ENCODE measurements at places on chromosomes 5 and 9. TPM values are rescaled to one million over a fixed set of nuclear protein-coding genes. Genes with fewer than 3 reads are reported as not detected.

Gene PPP3R2
- total RNA-seq = 0.45 TPM

Gene PCDHGC4
- total RNA-seq = 63.2 TPM

- no peak for DNase-seq
Observed at GRCh38 chr9:130635721-130636647, 28.4 kb upstream of the PRDM12 start.

- no peak for DNase-seq
Observed at GRCh38 chr9:83569326-83569725, 31.1 kb upstream of the FRMD3 start.

- no peak for DNase-seq
Observed at GRCh38 chr9:120478208-120478607, 101.8 kb downstream of the CDK5RAP2 start.

Gene ERCC6L2
- total RNA-seq = 146 TPM

Gene PCDHA3
- total RNA-seq = 19.6 TPM

Gene RGS3
- total RNA-seq = 20.6 TPM

Gene IQGAP2
- 10.4 TPM for total RNA-seq

- DNase-seq = no peak
Observed at GRCh38 chr5:166358127-166358830, 1933.2 kb upstream of the WWC1 start.

DNA sequence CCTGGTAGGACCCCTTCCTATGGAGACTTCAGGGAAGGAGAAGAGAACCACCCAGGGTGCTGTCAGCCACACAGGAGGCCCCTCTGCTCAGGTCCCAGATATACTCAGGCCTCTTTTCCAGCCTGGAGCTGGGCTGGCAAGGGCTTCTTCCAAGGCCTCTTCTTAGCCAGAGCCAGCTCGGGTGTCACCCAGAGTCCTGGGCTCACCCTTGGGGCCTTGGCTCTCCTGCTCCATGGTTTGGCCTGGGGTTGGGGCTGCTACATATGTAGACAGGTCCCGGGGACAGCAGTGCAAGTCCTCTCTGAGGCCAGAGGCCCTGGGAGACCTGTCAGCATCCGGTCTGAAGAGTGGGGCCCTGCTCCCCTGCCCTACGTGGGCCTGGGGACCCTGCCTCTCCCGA lies 22.8 kb downstream of the PAEP start:
- DNase-seq = no peak

DNA sequence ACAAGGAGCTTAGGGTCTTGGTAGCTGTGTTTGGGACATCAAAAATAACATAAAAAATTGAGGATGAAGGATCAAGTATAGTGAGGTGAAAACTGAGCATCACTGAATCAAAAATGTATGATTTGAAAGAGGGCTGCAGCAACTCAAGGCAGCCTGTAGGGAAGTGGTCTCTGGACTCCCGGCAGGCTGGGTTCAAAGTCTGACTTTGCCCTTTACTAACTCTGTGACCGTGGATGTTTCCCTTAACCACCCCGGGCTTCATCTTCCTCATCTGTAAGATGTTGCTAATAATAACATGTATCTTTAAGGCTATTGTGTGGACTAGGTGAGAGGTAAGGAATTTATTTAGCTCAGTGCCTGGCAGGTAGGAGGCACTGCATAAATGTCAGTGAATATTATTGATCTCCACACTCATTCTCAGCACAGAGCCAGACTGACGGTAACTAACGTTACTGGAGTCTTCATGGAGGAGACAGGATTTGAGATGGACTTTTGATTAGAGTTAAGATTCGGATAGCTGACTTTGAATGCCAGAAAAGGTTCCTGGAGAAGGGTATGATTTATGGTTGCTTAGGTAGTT lies 367.3 kb downstream of the NDUFS4 start:
- no peak for DNase-seq

Gene ADAMTS16
- 7.8 TPM for total RNA-seq

GRCh38 chr9:20620650-20621470 lies 1.4 kb downstream of the MLLT3 start:
- DNase-seq = peak; percentile 29

- DNase-seq = no peak
Observed at GRCh38 chr5:81849770-81850367, 99.0 kb upstream of the SSBP2 start.

Gene HIGD2A
- 31.9 TPM for total RNA-seq

Gene ANKS6
- 11.1 TPM for total RNA-seq

Gene EGFLAM
- 13.7 TPM for total RNA-seq

Gene DAB2
- 32.0 TPM for total RNA-seq

Gene FAM13B
- 94.5 TPM for total RNA-seq

- DNase-seq = no peak
Observed at GRCh38 chr5:127446626-127447025, 70.8 kb upstream of the PRRC1 start.

- no peak for DNase-seq
Observed at GRCh38 chr9:126661521-126662251, 48.0 kb downstream of the LMX1B start.

DNA sequence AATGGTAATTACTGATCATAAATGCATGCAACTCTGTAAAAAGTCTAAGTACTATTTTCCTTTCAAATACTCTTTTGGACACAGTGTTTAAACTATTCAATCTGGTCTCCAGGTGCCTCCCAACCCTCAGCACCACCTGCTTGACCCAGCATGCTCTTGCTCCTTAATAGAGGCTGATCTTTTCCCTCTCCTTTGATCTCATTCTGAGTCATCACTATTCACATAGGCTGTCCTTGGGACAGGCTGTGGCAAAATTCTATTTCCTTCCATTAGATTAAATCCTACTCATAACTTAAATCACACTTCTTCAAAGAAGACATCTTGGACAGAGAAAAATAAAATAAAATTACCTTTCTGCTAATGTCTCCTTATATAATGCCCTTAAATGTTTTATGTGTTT lies 199.4 kb upstream of the ST8SIA4 start:
- DNase-seq = no peak

Gene LOX
- 3.3 TPM for total RNA-seq
